ENCODE measurements at places on chromosomes 6 and 20.

DNA sequence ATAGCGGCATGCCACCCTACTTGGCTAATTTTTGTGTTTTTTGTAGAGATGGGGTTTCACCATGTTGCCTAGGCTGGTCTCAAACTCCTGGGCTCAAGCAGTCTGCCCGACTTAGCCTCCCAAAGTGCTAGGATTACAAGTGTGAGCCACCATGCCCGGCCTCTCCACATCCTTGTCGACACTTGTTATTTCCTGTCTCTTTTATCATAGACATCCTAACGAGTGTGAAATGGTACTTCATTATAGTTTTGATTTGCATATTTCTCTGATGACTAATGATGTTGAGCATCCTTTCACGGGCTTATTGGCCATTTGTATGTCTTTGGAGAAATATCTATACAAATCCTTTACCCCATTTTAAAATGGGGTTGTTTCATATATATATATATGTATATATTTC is 39.0 kb upstream of the ASXL1 start:
- no peak for DNase-seq

GRCh38 chr6:35503534-35503933 is 6.7 kb upstream of the TEAD3 start:
- no peak for DNase-seq

DNA sequence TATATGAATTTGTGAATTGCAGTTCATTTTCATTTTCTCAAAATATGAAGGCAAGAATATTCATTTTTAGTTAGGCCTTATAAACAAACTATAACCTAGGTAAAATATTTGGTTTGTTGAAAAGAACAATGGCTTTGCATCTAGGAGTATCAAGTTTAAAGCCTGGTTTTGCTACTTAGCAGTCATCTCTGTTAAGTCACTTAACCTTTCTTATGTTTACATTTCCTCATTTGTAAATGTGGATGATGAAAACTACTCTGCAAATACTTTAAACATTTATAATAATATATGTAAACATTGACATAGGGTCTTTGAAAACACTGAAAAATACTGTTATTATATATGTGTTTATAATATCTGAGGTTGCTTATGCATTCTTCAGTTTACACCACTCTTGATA is 135.5 kb downstream of the CENPW start:
- DNase-seq = no peak

DNA sequence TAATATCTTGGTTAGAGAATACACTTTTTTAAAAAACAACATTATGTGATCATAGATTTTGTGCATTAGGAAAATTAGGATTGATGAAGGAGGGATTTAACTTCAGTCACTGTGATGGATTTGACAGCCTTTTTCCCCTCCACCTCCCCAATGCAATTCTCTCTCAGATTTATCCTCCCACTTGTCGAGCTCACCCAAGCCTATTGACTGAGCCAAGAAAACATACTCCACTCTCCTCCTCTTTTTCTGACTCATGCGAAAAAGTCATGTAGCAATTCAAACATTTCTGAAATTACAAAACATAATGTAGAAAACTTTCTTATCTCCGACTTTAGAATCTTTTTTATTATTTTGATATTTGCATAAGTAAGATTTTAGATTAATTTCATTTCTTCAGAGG is 24.1 kb downstream of the KLHL32 start:
- DNase-seq = no peak

DNA sequence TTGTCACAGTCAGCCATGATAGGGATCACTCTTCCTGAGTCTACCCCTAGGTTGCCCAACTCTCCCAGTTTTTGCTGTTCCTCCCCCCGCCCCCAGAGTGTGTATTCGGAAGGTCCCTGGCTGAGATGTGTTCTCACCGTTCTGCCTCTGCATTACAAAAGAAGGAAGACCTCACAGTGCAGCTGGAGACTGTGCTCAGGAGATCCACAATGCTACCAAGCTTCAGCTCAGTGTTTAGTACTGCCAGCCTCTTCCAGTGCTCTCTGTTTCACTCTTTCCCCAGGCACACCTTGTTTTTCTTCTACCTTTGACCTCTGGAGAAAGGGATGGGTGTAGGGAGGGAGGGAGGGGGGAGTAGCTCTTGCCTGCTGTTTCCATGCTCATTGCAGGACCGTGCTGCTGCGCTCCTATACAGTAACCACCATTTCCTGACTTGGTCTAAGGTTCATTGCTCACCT is 13.4 kb upstream of the MOCS1 start:
- no peak for DNase-seq

DNA sequence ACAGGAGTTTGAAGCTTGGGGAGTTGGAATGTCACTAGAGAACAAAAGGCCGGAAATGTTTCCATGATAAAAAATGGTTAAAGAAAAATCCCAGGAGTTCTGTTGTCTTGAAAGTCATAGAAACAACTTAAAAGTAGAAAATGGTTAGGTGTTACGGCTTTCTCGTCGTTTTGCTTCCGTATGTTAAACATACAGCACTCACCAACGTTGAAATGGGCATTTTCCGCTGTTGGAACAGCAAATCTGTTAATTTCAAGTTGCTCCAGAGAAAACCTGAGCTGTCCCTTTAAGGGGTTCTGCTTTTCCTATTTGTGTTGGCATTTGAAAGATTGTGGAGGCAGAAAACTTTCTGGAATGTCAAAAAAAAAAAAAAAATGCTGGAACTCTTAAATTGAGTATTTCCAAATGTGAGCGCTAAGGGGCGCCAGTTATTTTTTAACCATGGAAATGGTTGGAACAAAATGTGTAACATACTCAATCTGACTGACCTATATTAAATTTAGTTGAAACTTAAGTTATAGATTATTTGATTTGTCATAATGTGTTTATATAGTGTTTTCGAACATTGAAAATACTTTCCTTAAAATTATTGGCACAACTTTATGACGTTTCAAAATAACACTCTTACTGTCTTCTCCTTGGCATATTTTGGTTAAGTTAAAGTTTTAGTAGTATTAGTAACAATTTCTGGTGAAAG is 2.2 kb downstream of the QKI start:
- no peak for DNase-seq

GRCh38 chr6:82040405-82041221 is 206.9 kb downstream of the IBTK start:
- no peak for DNase-seq

DNA sequence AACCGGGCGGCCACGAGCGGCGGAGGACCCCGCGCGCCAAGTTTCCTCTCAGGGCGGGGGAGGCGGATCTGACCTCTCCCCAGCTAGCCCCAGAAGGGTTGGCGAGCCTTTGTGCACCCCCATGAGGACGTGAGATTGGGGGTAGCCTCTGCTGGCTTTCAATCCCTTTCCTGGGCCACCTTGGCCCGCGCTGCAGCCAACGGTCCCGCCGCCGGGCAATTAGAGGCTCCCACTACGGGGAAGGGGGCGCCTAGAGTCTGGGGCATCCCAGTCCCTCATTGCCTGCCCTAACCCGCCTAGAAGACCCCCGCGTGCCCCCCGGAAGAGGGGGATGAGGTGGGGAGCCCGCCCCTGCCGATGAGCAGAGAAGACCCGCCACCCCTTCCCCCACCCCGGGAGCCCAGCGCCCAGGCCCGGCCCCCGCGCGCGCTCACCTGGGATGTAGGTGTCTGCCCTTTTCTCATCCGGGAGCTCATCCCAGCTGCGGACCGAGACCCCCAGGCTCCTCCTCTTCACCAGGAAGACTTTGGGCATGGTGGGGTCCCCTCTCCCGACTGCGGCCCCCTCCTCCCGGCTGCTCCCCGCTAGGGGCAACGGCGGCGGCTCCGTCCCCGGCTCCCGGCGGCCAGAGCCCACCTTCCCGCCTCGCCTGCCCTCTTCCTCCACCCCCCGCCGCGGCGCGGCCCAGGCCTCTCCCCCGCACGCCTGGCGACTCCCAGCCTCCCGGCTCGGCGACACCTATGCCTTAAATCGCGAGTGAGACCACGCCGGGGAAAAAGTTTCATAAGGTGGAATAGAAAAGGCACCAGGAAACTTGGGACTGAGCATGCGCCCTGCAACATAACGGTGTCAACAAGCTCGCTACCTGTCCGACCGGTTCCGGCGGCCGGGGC is at the start of gene OVOL2:
Gene OVOL2, minus strand, starts transcription at position 816 of the 893 bp plus-strand sequence. Its CDS starts 282 bp downstream, at position 534.
- DNase-seq = no peak

GRCh38 chr6:52337633-52338290 is 24.2 kb upstream of the PAQR8 start:
- no peak for DNase-seq

DNA sequence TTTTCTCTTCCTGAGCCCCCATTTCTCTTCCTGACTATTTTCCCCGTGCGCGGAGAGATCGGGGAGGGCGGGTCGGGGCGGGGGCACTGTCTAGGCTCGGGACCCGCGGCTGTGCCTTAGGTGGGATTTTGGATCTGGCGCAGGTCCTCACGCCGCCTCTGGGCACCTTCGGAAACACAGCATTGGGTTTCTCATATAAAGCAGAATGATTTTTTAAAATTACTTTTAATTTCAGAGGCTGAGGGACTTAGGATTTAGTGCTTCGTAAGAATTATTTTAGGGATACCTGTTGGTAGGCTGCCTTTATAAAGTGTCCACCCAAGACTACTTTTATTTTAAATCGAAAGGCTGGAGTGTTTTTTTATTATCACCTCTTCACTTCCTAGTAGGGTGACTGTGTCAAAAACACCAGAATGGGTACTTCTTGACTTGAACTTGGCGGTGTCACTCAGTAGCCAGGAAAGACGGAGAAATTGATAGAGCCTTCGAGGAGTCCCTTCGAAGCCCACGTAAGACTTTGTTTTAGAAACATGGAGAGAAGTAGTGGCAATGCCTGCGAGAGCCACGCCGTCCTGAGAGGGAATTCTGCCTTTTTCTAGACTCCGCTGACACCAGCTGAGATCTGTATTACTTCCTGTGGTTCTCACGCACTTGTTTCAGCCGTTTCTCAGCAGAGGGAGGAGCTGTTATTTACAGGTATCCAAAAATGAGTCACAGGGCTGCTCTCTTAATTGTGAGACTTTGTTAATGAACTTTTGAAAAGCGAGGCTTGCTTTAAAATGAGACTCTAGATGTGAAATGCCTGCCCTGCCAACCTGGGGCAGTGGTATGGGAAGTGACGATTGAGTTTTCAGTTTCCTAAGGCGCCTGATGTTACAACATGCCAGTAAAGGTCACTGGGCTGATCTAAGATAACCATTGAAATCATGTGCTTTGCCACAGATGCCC is 667 bp downstream of the STX11 start:
- DNase-seq = peak; percentile 64

GRCh38 chr20:32675223-32675975 is 1.7 kb upstream of the C20orf203 start:
- DNase-seq = no peak

- DNase-seq = no peak
Observed at GRCh38 chr6:138540468-138540867, 41.2 kb upstream of the NHSL1 start.

DNA sequence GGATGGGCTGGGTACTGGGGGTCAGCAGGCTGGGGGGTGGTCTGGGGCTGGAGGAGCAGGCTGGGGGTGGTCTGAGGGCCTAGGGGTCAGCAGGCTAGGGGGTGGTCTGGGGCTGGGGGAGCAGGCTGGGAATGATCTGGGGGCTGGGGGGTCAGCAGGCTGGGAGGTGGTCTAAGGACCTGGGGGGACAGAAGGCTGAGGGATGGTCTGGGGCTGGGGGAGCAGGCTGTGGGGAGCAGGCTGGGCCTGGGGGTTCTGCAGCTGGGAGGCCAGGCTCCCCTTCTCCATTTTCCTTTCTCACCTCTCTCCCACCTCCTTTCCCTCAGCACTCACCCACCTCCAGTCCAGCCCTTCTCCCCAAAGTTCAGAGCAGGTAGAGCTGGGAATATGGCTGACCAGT is 114.2 kb downstream of the PSMB1 start:
- no peak for DNase-seq

DNA sequence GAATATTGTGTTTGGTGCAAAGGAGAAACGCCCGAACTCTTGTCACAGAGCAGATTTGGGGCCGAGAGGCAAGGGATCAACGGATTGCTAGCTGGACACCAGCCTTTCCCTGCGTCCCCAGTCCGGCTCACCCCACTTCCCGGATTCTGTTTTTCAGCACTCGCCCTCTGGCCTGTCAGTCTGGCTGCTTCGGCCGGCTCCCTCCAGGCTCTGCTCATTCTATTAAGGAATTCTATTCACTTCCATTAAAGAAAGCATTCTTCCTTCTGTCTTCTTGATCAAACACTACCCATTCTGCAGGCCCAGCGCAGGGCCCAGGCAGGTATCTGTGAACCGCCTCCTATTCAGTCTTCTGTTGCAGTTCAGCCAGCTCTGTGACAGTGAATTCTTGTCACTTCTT is 91.7 kb downstream of the RNF182 start:
- no peak for DNase-seq

- no peak for DNase-seq
Observed at GRCh38 chr20:8393381-8393780, 261.3 kb downstream of the PLCB1 start.

DNA sequence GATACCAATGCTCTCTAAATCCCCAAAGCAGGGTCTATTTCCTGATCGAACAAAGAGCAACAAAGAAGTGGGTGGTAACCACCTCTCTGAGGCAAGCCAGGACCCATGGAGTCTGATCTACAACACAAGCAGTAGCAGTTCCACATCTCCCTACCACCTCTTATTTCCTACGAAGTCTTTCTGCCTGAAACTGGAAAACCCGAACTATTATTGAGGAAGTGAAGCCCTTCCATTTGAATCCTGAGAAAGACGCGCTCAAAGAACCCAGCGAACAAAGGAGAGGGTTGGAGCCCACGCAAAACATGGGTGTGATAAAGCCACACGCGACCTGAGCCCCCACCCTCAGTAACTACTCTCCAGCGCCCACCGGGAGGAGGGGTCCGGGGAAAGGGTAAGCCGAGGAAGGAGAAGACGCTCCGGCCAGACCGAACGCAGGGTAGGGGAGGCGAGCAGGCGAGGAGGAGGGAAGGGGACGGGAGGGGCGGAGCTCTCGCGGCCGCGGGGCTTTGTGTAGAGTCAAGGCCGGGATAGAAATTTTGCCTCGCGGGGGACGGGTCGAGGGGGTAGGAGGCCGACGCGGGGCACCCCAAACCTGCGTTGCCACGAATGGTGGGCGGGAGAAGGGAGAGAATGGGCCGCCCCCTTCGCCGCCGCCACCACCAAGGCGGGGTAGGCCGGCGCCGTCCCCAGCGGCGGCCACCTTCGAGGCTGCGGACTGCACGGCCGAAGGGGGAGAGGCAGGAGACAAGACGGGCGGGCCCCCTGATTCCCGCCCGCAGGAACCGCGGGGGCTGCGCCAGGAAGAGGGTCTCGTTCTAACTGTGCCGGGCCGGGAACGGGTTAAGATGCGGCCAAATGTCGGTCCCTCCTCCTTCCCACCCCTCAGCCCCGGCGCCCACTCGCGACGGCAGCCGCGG is 802 bp downstream of the HDAC2 start:
- DNase-seq = peak; percentile 35

DNA sequence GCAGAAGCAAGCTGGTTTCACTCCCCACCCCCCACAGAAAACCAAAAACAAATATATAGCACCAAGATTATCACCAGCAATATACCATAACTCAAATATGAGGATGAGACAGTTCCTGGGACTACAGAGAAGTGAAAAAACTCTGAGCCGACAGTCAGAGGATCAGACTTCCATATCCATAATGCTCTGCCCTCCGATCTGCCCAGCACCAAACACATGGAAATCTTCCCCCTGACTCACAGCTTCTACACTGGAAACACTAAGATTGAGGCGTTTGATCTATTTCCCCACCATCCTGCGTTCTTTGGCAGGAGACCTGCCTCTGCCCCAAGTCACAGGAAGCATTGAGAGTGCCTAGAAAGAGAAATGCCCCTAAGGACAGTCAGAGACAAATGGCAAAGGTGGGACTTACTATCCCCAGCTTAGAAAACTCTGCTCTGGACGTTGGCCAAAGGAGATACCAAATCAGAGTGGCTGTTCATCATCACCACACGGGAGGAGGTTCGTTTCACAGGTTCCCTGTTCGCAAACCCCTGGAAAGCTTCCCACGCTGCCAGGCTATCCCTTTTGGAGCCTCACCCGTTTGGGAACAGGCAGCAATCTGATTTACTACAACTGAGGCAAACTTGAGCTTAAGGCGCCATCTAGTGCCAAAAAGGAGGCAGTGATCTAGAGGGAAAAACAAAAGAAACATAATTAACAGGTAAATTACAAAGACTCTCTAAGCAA is 48.7 kb upstream of the SRSF6 start:
- no peak for DNase-seq

All from CD4-positive, alpha-beta T cell treated with Interferon gamma for 1 hour (primary cell).